HL-60 (cell line): ENCODE measurements at places on chromosomes 2 and 18.

DNA sequence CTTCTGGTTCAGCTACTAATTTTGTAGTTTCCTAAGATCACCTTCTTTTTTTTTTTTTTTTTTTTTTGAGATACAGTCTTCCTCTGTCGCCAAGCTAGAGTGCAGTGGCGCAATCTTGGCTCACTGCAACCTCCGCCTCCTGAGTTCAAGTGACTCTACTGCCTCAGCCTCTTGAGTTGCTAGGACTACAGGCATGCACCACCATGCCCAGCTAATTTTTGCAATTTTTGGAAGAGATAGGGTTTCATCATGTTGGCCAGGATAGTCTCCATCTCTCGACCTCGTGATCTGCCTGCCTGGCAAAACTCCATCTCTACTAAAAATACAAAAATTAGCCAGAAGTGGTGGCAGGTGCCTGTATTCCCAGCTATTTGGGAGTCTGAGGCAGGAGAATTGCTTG is 301.5 kb upstream of the TFPI start:
- no peak for DNase-seq

GRCh38 chr2:10709290-10709939 is 12.0 kb upstream of the ATP6V1C2 start:
- no peak for DNase-seq

GRCh38 chr18:45571714-45572113 is 43.6 kb upstream of the SLC14A2 start:
- no peak for DNase-seq

GRCh38 chr2:31440764-31441163 is 26.2 kb upstream of the XDH start:
- no peak for DNase-seq
